ENCODE measurements at places on chromosomes 2 and 18. TPM values are rescaled to one million over a fixed set of nuclear protein-coding genes. Genes with fewer than 3 reads are reported as not detected.

- no peak for DNase-seq
- no peaks in the 10 kb centered on the region for H3K4me1 ChIP-seq
- H3K27me3 ChIP-seq: no peaks in the 10 kb centered on the region
- H3K4me3 ChIP-seq: no peak overlapping the region
- no peaks in the 10 kb centered on the region for H3K36me3 ChIP-seq
These were observed 180.6 kb downstream of the FSIP2 start for GRCh38 chr2:185919155-185919554.

DNA sequence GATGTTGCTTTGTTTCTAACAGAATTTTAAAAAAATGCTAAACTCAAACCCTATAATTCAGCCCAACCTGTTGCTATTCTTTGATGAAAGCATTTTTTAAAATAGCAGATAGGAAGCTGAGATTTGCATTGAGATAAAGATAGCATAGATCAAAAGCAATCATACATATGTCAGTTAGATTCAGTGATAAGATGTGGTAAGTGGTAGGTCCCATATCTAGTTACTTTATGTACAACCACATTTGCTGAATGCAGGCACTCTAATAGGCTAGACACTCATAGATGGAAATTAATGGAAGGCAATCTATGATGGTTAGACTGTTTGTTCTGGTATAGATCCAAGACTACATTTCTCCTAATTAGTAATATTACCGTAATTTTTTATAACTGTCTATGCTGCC, 27.2 kb upstream of the C1D start:
- H3K27ac ChIP-seq: no peak overlapping the region
- H3K27me3 ChIP-seq: no peaks in the 10 kb centered on the region
- H3K4me1 ChIP-seq: no peaks in the 10 kb centered on the region
- H3K4me3 ChIP-seq: no peak overlapping the region

Gene EPAS1
- 95.1 TPM for total RNA-seq

- no peaks in the 10 kb centered on the region for H3K27me3 ChIP-seq
- H3K4me1 ChIP-seq: no peaks in the 10 kb centered on the region
- H3K27ac ChIP-seq: no peak overlapping the region
These were observed 112.2 kb upstream of the FZD5 start for GRCh38 chr2:207881902-207882301.

DNA sequence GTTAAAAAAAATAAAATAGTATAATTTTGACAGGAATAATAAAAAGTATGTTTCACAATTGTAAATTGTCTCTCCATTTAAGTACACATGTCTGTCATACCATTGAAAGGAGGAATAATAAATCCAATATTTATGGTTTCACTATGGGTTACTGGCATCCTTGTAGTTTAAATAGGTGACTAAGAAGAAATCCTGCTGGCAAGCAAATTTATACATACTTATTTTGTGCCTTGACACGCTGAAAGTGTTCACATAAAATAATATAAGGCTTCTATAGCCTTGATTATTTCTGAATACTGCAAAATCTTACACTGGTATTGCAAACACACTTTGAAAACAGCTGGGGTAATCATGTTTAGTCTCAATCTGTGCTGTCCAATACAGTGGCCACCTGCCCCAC, 138.3 kb upstream of the ETAA1 start:
- no peak for DNase-seq
- no peaks in the 10 kb centered on the region for H3K27me3 ChIP-seq
- peaks cover 9% of the 10 kb centered on the region for H3K4me1 ChIP-seq
- no peak overlapping the region for H3K4me3 ChIP-seq
- H3K27ac ChIP-seq: no peak overlapping the region
- H3K36me3 ChIP-seq: no peaks in the 10 kb centered on the region

Gene PLGLB1
- not detected for total RNA-seq

Gene CCDC141
- 4.3 TPM for total RNA-seq

GRCh38 chr2:174635776-174636404, 38.3 kb upstream of the WIPF1 start:
- no peaks in the 10 kb centered on the region for H3K27me3 ChIP-seq
- no peak overlapping the region for H3K4me3 ChIP-seq
- H3K36me3 ChIP-seq: no peaks in the 10 kb centered on the region
- peaks cover 8% of the 10 kb centered on the region for H3K4me1 ChIP-seq

GRCh38 chr2:105062158-105062557, 24.3 kb downstream of the MRPS9 start:
- no peaks in the 10 kb centered on the region for H3K27me3 ChIP-seq
- no peaks in the 10 kb centered on the region for H3K4me1 ChIP-seq
- H3K36me3 ChIP-seq: no peaks in the 10 kb centered on the region
- no peak overlapping the region for H3K4me3 ChIP-seq
- no peak overlapping the region for H3K27ac ChIP-seq

Gene MYO5B
- 0.05 TPM for total RNA-seq

Gene RNF149
- 27.7 TPM for total RNA-seq

DNA sequence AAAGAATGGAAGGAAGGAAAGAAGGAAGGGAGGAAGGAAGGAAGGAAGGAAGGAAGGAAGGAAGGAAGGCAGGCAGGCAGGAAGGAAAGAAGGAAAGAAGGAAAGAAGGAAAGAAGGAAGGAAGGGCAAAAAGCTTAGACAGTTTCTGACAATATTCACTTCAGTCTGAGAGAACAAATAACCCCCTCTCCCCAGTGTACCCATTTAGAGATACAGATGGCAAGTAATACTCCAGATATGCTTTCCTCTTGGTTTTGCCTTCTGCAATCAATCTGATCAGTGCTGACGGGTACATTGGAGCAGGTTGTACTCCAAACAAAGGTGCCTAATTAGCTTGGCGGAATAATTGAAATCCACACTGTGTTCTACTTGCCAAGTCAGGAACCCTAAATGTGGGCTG, 534.6 kb upstream of the TMEFF2 start:
- no peak overlapping the region for H3K4me3 ChIP-seq
- H3K4me1 ChIP-seq: no peaks in the 10 kb centered on the region
- H3K27me3 ChIP-seq: no peaks in the 10 kb centered on the region
- no peaks in the 10 kb centered on the region for H3K36me3 ChIP-seq
- no peak overlapping the region for H3K27ac ChIP-seq

Gene ICOS
- not detected for total RNA-seq

GRCh38 chr2:197328461-197328860, 17.9 kb upstream of the ANKRD44 start:
- H3K4me3 ChIP-seq: no peak overlapping the region
- DNase-seq: no peak
- no peaks in the 10 kb centered on the region for H3K27me3 ChIP-seq
- no peaks in the 10 kb centered on the region for H3K36me3 ChIP-seq

GRCh38 chr18:75439348-75439747, 11.8 kb upstream of the SMIM21 start:
- no peak for DNase-seq
- H3K27me3 ChIP-seq: peaks cover 5% of the 10 kb centered on the region
- no peak overlapping the region for H3K4me3 ChIP-seq
- no peak overlapping the region for H3K27ac ChIP-seq
- no peaks in the 10 kb centered on the region for H3K36me3 ChIP-seq

GRCh38 chr2:1923541-1923940, 179.2 kb upstream of the PXDN start:
- H3K4me3 ChIP-seq: no peak overlapping the region
- no peaks in the 10 kb centered on the region for H3K36me3 ChIP-seq
- no peaks in the 10 kb centered on the region for H3K27me3 ChIP-seq
- no peaks in the 10 kb centered on the region for H3K4me1 ChIP-seq

DNA sequence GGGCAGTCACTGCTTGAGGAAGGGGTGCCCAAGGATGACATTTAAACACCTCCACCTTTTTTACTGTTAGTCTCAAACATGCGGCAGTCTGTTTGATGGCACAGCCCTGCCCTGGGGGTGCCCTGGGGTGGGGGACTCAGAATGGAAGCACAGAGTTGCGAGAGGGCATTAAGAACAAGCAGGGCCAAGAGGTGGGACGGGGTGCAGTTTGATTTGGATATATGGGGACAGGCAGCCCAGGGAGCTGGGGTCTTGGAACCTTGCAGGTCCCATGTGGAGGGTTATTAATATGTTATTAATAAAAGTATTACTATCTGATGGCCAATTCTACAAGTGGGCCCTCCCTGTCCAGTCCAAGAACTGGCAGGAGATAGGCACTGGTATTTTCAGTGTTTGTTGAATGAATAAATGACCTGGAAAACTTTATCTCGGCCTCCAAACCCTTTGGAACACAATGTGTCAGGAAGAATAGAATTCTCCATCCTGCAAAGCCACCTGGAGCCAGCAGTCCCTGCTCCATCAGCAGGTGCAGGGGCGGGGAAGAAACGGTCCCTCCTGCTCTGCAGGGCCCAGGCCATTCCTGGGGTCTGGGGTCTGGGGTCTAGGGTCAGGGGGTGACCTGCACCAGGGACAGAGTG, 25.2 kb downstream of the SDC1 start:
- no peaks in the 10 kb centered on the region for H3K4me1 ChIP-seq
- H3K27me3 ChIP-seq: no peaks in the 10 kb centered on the region
- no peak overlapping the region for H3K27ac ChIP-seq
- H3K36me3 ChIP-seq: no peaks in the 10 kb centered on the region
- no peak overlapping the region for H3K4me3 ChIP-seq
- DNase-seq: no peak

- no peak overlapping the region for H3K4me3 ChIP-seq
- H3K4me1 ChIP-seq: peaks cover 9% of the 10 kb centered on the region
- H3K36me3 ChIP-seq: no peaks in the 10 kb centered on the region
- H3K27ac ChIP-seq: no peak overlapping the region
- H3K27me3 ChIP-seq: no peaks in the 10 kb centered on the region
These were observed 14.8 kb upstream of the ADAM17 start for GRCh38 chr2:9570182-9571060.
